ENCODE measurements at places on chromosomes 6 and 20.

GRCh38 chr6:10626154-10626741 lies 68.2 kb downstream of the C6orf52 start:
- no peak for DNase-seq

DNA sequence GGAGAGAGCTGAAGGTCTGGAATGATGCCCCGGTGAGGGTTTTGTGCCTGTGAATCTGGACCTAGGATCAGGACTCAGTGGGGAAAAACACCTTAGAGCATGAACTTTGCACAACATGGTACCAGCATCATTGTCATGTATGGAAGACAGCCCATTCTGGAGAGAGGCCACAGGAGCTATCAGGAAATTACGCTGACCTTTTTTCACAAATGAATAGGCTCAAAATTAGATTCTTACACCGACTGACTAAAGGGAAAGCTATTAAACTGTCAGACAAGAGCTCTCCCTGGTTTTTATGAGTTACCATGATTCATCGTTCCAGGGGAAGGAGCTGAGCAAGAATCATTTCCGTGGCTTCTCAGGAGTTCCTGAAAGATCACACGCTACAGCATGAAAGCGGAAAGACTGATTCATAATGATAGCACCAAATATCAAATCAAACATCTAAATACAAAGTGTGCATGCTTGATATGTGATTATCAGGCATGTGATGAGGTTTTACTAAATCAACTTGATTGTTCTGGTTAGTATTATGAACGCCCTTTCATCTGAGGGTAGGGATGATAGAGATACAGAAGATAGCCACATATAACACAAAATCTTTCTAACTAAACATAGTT lies 224.9 kb upstream of the SMLR1 start:
- DNase-seq = no peak

- no peak for DNase-seq
Measured at GRCh38 chr6:166737261-166737660, 110.2 kb upstream of the RPS6KA2 start.

GRCh38 chr6:6842291-6842690 lies 253.8 kb downstream of the LY86 start:
- no peak for DNase-seq

GRCh38 chr20:44762466-44763140 lies 16.9 kb downstream of the KCNK15 start:
- DNase-seq = no peak

DNA sequence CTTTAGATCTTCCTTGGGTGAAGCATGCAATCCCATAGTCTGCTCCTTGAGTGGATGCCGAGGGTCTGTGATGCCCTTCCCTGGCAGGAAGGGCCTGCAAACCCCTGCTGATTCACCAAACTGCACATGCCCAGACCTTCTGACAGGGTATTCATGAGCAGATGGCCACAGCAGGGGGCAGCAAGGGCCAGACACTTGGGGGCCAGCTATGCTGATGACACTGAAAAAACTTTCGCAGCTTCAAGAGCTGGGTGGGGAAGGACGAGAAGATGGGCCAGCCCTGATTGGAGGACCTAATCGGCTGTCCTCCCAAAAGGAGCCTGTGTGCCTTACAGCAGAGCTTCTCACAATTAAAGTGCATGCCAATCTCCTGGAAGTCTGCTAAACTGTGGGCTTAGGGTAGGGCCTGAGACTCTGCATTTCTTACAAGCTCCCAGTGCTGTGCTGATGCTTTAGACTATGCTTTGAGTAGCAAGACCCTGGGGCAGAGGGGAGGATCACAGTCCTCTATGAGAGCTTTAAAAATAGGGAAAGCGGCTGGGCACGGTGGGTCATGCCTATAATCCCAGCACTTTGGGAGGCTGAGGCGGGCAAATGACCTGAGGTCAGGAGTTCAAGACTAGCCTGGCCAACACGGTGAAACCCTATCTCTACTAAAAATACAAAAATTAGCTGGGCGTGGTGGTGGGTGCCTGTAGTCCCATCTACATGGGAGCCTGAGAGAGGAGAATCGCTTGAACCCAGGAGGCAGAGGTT lies 15.2 kb upstream of the GDAP1L1 start:
- no peak for DNase-seq

GRCh38 chr6:6564154-6564553 lies 24.4 kb upstream of the LY86 start:
- DNase-seq = no peak

GRCh38 chr20:474581-474980 lies 12.2 kb upstream of the TBC1D20 start:
- DNase-seq = no peak

- DNase-seq = no peak
Measured at GRCh38 chr6:47964969-47965368, 146.0 kb downstream of the PTCHD4 start.

GRCh38 chr20:10218536-10219451 lies at the start of gene SNAP25:
SNAP25 (plus strand) TSS chr20:10218830; CDS start chr20:10275492, 56,662 bp downstream.
- DNase-seq = no peak

- no peak for DNase-seq
Measured at GRCh38 chr20:8913456-8913855, 155.4 kb upstream of the PLCB4 start.

DNA sequence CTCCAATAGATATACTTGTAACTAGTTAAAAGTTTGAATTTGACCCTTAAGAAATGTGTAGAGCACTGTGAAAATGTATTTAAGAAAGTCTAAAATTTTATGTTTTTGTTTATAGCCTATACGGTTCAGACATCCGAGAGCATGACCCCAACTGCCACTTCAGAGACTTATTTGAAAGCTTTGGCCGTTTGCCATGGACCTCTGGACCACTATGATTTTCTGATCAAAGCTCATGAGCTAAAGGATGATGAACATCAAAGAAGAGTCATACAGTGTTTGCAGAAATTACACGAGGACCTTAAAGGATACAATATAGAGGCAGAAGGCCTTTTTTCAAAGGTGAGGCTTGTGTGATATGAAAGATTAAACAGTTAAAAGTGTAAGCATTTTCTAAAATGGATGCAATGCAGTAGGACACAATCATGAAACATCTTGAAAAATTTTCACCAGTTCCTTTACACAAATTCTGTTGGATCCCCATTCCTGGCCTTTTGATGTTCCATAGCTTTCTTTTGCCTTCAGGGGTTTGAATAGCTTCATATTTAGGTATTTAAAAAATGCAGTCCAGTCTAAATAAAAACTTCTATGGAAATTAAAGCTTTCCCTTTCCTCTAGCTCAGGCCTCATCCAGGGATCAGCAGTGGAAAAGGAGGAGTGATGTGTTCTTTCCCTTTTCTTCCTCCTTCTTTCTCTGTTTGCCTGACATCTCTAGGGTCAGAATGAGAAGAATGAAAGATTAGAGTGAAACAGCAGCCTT lies 29.0 kb downstream of the AFG1L start:
- no peak for DNase-seq

DNA sequence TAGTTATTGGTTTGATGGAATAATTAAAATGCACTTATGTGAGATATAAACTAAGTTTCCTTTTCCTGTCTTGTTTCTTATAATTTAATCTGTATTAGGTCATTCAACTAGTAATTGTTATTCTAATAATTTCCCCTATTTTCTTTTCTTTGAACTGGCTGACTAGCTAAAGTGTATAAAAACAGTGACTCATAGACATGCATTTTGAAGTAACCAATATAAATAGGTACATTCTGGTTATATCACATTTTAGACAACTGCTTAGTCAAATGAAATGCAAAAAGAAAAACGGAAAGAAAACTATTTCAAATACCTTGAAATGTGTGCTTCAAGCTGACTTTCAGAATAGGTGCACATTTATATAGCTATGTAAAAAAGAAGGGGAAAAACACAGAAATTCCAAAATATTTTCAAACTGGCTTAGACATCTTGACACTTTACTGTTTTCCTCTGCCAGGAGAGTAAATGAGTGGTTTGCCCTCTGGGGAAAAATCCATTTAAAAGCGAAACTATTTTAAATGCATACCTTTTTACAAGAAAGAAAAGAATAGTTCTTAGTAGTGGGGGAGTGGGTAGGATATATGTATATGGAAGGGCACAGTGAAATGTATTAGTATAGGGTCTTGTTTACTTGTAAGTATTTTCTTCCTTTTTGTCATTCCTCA lies 28.3 kb downstream of the KCNQ5 start:
- no peak for DNase-seq

GRCh38 chr6:36283608-36284007 lies 13.7 kb downstream of the PNPLA1 start:
- DNase-seq = no peak

DNA sequence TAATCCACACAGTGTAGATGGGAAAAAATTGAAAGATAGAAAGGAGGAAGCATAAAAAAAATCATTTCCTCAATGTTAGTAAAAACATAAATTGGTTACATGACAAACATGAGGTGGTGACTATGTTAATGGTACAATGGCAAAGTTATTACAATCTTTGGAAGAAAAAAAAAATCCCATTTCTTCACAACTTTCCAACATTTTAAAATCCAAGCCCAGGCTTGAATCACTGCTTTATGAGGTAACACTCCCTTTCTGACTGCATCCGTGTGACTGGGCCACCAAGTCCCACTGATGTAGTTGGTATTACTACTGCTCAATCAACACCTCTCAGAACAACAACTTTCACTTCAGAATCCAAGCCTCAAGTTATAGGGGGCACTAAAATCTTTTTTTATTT lies 160.4 kb downstream of the BTBD9 start:
- no peak for DNase-seq

DNA sequence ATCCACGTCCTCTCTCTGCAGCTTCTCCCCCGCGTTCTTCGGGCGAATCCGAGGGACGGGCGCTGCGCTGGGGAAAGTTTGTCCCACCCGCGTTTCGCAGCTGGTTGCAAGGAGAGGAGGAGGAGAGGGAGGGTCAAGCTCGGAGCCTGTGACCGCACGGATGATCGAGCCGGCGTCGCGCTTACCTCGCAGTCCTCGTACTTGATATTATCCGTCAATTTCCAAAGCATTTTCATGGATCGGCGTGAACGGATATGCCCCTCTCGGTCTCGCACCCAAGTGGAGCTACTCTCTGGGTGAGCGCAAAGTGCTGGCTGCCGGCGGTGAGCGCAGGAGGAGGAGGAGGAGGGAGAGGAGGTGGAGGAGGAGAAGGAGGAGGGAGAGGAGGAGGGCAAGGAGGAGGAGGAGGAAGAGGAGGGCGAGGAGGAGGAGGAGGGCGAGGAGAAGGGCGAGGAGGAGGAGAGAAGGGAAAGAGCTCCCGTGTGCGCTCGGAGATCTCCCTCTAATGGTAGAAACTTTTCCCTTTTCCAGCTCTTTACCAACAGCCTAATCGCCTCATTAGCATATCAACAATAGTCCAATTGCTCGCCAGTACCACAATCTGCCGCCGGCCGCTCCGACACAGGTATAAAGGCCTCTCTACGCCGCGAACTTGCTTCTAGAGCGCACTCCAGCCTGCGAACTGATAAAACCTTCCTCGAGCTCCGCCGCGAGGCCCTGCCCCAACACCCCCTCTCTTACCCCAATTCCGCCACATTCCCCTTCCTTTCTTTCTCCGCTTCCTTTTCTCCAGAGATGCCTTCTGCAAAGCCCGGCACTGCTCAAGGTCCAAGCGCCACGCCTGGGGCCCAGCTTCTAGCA lies at the start of gene TFAP2A:
Gene TFAP2A, minus strand, starts transcription at position 319 of the 861 bp plus-strand sequence. Its CDS starts 83 bp downstream, at position 236.
- no peak for DNase-seq

DNA sequence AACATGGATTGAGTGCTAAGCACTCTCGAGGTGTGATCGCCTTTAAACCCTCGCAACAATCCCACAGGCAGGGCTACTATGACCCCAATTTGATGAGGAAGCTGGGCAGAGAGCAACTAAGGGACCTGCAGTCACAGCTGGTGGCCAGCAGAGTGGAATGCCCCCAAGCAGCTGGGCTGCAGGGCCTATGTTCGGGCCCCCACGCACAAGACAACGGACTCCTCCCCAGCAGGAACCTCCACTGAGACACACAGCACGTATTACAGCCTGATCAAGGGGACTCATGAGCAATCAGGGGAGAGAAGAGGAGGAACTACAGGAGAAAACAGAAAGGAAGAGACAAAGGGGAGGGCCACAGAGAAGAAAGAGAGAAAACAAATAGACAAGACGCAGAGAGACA lies 21.7 kb downstream of the CST7 start:
- DNase-seq = no peak

DNA sequence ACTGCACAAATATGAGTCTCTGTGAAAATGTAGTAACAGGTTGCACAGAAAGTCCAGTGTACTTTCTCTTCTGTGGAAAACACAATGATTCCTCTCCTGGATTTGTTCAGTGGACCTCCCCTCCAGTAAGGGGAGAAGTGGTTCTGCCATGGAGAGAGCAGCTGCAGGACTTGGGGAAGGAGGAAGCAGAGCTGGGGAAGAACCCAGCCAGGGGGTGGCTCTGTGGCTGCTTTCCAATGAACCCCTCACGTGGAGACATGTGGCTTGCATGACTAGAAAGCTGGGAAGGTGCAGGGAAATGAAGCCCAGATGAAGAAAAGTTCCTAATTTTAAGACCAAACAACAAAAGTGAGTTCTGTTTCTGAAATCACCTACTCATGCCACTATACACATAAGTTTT lies 31.9 kb downstream of the HMGN3 start:
- DNase-seq = no peak

DNA sequence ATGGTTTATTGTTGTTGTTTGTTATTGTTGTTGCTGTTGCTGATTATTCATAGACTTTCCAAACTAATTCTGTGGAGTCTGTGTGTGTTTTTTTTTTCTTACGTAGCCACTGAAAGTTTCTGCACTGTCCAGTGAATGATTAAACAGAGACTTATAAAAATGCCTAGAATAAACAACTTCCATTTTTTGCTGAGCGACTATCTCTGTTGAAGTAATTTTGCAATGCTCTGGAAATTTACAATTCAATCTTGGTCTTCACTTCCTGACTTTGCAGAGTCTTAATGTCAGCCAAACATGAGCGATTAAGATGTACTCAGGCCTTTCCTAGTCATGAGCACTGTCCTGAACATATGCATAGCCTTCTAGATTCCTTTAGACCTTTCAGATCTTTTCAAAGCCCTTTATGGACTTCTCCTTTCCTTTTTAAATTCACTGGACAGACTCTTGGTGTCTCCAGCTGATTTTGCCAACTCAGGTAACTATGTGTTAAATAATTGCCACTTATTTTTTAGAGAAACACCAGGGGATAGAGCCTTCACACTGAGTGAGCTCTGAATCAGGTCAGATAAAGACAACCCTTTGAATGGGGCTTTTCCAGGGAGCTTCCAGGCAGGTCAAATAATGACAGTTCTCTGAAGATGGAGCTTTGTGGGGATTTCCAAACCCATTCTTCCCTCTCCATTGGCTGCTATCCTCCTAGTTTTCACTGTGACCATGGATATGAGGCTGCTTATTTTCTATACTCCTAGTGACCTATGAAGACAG lies 622.8 kb upstream of the EPHA7 start:
- no peak for DNase-seq

DNA sequence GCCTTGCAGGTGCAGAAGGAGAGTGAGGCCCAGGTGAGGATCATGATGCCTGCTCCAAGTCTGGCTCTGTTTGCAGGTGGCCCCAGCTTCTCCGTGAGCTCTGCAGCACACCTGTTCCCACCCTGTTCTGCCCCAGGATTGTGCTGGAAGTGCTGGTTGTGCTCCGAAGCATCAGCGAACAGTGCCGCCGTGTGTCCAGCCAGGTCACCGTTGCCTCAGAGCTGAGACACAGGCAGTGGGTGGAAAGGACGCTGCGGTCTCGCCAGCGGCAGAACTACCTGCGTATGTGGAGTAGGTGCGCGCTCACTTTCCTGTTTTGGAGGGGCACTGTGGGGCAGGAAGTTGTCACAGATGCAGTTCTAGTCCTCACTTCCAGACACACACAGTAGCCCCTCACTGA lies 25.0 kb downstream of the ERMARD start:
- no peak for DNase-seq
